ENCODE measurements at places on chromosomes 5 and 9. TPM values are rescaled to one million over a fixed set of nuclear protein-coding genes. Genes with fewer than 3 reads are reported as not detected.

NIM1K gene
- 0.56 TPM for polyA plus RNA-seq

PCDHA11 gene
- not detected for polyA plus RNA-seq

SLC6A3 gene
- polyA plus RNA-seq = 0.05 TPM

GRIA1 gene
- polyA plus RNA-seq = 0.03 TPM

TEX48 gene
- not detected for polyA plus RNA-seq

All from stomach (tissue), 19 donors.